Liver (tissue), 10 donors: ENCODE measurements at places on chromosomes 3 and 15. TPM values are rescaled to one million over a fixed set of nuclear protein-coding genes. Genes with fewer than 3 reads are reported as not detected.
A peak's percentile ranks its signal among the peaks of the same experiment; 100 is the strongest.

DNA sequence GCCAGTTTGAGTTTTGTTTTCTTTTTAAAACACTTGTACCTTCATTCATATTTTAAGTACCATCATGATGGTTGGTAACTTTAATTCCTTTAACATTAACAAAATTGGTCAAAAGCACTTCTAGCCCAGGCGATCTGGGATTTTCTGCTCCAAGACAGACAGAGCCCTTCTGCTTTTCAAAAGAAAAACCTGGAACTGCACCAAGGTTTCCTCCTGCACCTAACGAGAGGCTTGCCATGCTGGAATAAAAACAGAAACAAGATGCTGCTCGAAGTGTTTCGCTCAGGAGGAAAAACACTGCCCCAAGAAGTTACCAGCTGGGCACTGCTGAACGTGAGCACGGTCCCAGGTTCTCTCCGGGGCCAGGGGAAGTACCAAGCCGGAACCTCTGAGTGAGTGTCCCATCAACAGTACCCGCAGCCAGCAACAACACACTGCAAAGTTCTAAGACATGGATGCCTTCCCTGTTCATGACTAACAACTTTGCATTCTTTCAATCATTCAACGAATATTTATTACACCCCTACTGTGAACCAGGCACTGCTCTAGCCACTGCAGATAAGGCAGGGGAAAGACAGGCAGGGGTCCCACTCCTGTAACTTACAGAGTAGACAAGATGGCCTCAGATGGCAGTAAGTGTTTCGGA, 98.8 kb downstream of the XXYLT1 start:
- DNase-seq = no peak
- H3K4me3 ChIP-seq = no peak overlapping the region
- H3K27ac ChIP-seq = no peak overlapping the region
- H3K36me3 ChIP-seq = no peaks in the 10 kb centered on the region

DNA sequence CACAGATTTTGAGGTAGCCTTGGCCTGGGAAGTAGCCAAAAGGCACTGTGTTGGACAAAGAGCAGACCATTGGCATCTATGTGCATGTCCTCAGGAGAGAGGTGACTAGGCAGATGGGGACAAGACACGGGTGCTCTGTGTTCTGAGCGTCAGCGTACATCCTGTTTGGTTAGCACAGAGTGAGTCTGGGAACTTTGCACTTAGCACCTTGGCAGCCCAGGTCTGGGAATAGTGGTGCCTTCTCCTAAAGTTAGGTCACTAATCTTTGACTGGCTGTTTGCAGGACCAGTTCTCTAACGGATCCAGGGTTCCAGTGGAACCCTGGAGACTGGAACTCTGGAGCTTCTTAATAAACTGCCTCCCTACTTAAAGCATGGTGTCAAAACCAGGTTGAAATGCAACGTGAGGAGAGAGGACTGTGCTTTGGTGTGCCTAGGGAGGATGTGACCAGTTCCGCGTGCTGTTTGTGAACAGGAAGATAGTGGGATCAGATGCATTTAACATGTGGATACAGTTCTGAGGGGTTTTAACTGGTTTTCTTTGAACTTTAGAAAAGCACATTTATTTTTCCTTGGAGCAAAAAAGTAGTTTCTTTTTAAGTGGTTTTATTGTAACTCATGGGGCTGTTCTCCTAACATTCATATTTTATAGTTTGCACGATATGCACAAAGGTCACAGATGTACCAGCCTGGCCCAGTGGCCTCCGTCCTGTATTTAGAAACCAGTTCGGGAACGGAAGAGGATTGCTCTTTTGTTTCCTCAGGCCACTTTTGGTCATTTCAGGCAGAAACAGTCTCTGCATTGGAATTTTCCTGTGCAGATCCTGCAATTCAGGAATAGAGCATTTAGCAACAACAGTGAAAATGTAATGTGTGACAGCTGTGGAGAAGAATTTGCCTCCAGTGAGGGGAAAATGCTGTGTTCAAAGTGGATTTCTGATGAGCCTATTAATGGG, 48.8 kb downstream of the ABHD2 start:
- no peak overlapping the region for H3K4me3 ChIP-seq
- H3K36me3 ChIP-seq = no peaks in the 10 kb centered on the region
- peaks cover 59% of the 10 kb centered on the region for H3K4me1 ChIP-seq
- H3K27me3 ChIP-seq = no peaks in the 10 kb centered on the region
- no peak for DNase-seq

- no peaks in the 10 kb centered on the region for H3K27me3 ChIP-seq
- no peaks in the 10 kb centered on the region for H3K36me3 ChIP-seq
These were observed 17.7 kb downstream of the ZNF662 start for GRCh38 chr3:42923606-42924005.

DNA sequence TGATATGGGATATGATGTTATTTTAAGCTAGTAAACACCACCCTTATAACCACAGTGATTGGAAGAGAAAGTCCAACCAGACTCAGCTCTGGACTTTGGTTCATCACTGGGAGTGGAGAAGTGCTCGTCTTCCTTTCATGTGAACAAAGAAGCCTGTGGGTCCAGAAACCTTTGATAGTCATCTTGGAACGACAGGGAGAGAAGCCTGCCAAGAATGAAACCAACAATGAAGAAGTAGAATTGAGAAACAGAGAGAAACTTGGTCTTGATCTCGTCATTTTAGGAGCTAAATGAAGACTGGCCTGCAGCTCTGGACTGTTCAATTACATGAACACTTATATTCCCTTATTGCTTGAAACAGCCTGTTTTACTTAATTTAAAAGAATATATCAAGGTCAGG, 13.1 kb upstream of the SLC35G2 start:
- no peaks in the 10 kb centered on the region for H3K27me3 ChIP-seq
- no peak for DNase-seq
- H3K4me1 ChIP-seq = no peaks in the 10 kb centered on the region
- H3K4me3 ChIP-seq = no peak overlapping the region
- H3K36me3 ChIP-seq = no peaks in the 10 kb centered on the region
- no peak overlapping the region for H3K27ac ChIP-seq

DNA sequence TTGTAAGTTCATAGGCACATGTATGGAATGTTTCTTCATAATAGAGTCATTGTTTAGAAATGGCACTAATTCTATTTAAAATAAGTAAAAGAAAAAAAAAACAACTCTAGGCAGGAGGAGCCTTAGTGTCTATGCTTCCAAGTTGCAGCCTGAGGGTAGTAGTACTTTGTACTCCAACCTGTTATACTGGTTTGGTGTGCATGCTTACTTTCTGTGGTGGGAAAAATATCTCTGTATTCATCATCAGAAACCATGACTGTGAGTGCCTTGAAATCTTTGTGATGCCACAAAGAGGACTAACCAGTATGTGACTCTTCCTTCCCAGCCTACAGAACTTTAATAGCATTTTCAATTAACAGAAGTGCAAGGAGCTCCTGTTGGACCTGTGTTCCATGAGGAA, 4.4 kb downstream of the NAALADL2 start:
- H3K4me1 ChIP-seq = peaks cover 21% of the 10 kb centered on the region
- no peak overlapping the region for H3K4me3 ChIP-seq
- H3K27me3 ChIP-seq = no peaks in the 10 kb centered on the region
- H3K27ac ChIP-seq = no peak overlapping the region
- H3K36me3 ChIP-seq = no peaks in the 10 kb centered on the region

DNA sequence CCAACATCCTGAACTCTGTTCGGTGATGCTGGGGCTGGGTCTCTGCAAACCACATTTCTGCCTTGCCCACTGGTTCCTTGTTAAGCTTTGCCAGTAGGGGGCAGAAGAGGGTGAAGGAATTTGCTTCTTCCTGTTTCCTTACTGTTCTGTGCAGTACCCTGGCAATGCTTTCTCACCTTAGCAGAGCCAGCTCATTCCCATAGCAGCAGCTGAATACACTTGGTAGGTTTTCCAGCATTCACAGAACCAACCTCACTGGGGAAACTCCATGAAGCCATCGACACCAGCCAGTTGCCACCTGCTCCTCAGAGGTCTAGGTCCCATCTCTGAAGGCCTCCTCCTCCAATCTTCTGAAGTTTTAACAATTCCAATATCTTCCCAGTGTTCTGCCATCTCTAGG, 308.4 kb downstream of the PDCD6IP start:
- no peaks in the 10 kb centered on the region for H3K27me3 ChIP-seq
- H3K36me3 ChIP-seq = no peaks in the 10 kb centered on the region
- H3K27ac ChIP-seq = no peak overlapping the region
- H3K4me3 ChIP-seq = no peak overlapping the region

DNA sequence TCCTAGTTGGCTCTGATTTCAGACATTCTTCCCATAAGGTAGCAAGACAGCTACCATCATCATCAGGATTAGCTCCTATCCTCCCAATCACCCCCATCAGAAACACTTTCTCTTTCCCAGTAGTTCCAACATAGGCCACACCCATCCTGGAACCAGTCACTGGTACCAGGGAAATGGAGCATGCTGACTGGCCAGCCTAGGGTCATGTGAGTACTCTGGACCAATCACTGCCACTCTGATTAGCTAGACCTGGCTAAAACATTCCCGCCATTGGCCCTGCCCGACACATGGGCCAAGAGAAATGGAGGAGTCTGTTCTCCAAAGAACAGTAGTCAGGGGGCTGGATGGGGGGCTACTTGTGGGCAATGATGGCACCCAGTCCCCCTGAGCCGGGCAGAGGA, 12.4 kb downstream of the EFCC1 start:
- no peaks in the 10 kb centered on the region for H3K27me3 ChIP-seq
- H3K4me3 ChIP-seq = no peak overlapping the region
- no peak overlapping the region for H3K27ac ChIP-seq
- no peaks in the 10 kb centered on the region for H3K36me3 ChIP-seq
- DNase-seq = no peak
- H3K4me1 ChIP-seq = no peaks in the 10 kb centered on the region

DNA sequence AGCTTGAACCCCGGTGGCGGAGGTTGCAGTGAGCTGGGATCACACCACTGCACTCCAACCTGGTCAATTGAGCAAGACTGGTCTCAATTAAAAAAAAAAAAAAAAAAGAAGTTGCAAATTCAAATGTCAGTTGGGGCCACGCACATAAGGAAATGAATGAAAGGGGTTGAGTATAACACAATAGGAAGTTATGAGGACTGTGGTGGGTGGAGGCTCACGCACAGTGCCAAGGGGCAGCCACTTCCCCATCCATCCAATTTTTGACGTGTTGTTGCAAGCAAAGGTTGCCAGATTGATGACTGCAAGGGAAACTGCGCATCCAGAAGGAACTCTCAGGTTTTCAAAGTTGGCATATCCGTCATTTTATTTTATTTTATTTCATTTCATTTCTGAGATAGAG, 532.2 kb downstream of the NTRK3 start:
- no peak overlapping the region for H3K4me3 ChIP-seq
- H3K36me3 ChIP-seq = no peaks in the 10 kb centered on the region
- H3K4me1 ChIP-seq = no peaks in the 10 kb centered on the region
- no peak for DNase-seq

DNA sequence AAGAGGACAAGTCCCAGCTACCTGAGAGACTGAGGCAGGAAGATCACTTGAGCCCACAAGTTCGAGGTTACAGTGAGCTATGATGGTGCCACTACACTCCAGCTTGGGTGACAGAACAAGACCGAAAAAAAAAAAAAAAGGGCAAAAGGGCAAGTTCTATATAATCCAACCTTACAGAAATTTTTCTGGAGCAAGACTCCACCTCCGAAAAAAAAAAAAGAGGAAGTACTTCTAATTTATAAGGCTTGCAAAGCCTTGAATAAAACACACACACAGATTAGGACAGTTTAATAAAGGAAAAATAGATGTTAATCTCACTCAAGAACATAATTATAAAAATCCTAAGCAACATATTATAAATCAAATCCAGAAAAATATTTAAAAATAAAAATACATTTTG, 14.4 kb upstream of the XYLB start:
- H3K4me3 ChIP-seq = no peak overlapping the region
- H3K36me3 ChIP-seq = no peaks in the 10 kb centered on the region
- no peaks in the 10 kb centered on the region for H3K27me3 ChIP-seq
- H3K27ac ChIP-seq = no peak overlapping the region

- no peaks in the 10 kb centered on the region for H3K36me3 ChIP-seq
- no peak for DNase-seq
- no peaks in the 10 kb centered on the region for H3K27me3 ChIP-seq
- no peak overlapping the region for H3K27ac ChIP-seq
These were observed 592.0 kb upstream of the KCNMB2 start for GRCh38 chr3:177944228-177944661.

DNA sequence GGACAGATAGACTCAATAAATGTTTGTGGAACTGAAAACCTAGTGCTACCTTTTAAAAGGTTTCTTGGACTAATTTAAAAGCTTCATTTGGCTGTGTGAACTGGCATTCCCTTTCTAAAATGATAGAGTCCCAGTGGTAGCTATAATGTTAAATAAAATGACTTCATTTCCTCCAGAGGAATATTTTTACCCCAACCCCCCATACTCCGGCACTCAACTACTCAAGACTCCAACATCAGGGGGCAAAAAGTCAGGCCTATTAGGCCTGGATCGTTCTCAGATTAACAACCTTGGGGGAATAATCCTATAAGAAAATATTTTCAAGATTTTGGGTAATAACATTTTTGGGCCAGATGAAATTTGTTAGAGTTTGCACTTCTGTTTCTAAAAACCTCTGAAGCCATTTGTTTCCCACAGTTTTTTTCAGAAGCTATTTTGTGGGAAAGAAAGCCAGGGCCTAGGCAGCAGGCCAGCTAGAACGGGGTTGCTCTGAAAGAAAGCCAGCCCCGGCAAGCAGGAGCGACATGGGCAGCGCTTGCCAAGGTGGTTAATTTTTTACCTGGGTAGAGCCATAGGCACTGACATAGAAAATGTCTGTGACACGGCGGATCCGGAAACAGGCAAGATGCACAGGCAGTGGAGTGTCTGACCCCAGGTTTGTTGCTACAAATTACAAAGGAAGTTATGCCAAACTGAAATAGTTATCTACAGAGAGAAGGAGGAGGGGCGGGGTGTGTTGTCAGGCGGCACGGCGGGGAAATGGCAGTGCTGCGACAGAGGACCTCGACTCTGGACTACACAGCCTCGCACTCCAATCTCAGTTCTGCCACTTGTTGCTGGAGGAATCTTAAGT, 84.6 kb downstream of the MAGI1 start:
- peak overlapping the region; percentile 32 for H3K4me3 ChIP-seq
- peaks cover 56% of the 10 kb centered on the region for H3K4me1 ChIP-seq
- no peaks in the 10 kb centered on the region for H3K27me3 ChIP-seq

DNA sequence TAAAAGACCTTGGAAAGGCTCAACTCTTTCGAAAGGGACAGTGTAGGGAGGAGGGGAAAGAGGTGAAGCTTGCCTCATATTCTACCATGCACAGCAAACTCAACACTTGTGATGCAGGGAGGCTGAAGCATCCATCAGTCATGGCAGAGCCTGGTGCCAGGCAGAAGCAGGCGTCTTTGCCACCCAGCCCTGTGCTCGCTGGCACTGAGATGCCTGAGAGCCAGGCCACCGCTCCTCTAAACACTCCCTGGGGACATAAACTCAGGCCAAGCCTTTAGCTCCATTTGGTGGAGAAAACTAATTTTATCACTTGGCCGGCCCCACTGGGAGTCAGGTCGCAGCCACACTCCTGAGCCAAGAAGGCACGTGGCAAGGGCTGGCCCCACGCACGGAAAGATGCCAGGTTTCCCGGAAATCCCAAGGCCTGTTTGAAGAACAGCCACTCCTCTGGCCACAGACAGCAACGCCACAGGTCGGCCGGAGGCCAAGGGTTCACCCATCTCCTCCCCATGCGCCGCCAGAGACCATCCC, 30.7 kb downstream of the XXYLT1 start:
- no peaks in the 10 kb centered on the region for H3K4me1 ChIP-seq
- no peak overlapping the region for H3K4me3 ChIP-seq
- H3K27ac ChIP-seq = no peak overlapping the region
- H3K27me3 ChIP-seq = no peaks in the 10 kb centered on the region
- DNase-seq = no peak

The NR2E3 gene
- polyA plus RNA-seq = 0.18 TPM

The ADGRG7 gene
- polyA plus RNA-seq = 7.3 TPM

The SHQ1 gene
- 5.0 TPM for polyA plus RNA-seq

The PRSS50 gene
- polyA plus RNA-seq = 0.02 TPM

The CCR4 gene
- polyA plus RNA-seq = 0.08 TPM
